AG04449 (cell line): ENCODE measurements at places on chromosomes 2 and 18.
A peak's percentile ranks its signal among the peaks of the same experiment; 100 is the strongest.

DNA sequence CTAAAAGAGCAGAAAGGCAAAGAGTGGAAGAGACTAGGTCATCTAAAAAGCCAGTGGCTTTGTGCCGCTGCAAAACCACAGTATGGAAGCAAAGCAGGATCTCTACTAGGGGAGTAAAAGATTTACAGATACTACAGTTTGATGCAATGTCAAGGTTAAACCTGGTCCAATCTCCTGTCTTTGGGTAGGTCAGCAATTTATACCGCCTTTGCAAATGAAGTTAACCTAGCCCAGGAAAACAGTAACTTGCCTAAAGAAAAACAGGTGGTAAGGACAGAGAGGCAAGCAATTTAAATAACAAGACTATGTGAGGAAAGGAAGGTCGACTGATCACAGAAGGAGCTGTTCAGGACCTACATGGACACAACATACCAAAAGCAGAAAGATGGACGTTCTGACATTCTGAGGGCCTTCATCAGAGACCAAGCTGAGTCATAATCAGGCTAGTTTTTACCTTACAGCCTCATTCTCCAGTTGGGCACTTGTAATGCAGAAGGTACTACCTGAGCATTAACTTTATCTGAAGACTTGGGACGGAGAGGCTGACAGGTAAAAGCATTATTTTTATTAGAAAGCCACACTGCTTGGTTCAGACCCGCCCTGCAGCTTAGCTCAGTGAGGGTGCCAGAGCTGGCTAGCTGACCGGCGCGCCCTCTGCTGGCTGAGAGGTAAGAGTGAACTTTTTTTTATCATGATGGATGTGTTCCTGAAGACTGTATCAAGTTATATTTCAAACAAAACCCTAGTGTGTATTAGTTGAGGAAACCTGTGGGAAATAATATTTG lies 15.9 kb downstream of the CDKL4 start:
- DNase-seq = no peak

DNA sequence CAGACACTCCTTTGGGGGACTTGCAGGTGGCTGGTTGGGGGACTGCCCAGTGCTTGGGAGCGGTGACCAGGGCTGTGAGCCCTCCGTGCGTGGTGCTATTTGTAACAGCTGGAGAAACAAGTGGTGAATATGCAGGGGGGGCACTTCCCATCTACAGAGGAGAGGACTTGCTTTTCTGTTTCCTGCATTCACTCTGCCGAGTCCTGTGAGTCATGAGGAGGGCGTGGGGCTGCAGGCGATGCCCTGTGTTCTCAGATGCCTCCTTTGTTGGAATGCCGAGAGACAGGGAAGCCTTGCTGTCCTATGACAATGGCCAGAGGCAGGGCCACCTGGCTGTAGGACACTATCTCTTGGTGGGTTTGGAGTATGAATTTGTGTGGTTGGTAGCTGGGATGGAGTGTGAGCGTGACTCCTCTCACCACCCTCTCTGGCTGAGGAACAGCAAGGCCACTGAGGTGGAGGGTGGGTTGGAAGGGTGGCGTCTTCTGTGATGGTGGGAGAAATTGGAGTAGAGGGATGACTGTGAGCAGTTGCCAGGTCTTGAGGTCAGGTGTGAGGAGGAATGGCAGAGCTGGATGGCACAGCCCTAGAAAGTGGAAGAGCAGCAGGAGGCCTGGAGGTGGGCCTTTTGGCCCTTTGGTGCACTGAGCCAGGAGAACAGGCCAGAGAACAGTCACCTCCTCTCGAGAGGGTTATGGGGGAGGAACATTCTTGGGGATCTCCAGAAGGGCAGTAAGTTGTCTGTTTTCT lies 24.3 kb downstream of the FHOD3 start:
- no peak for DNase-seq

GRCh38 chr2:219452361-219453317 lies 18.0 kb downstream of the SPEG start:
- peak; percentile 87 for DNase-seq

- no peak for DNase-seq
Observed at GRCh38 chr2:43109261-43109743, 117.1 kb downstream of the ZFP36L2 start.

DNA sequence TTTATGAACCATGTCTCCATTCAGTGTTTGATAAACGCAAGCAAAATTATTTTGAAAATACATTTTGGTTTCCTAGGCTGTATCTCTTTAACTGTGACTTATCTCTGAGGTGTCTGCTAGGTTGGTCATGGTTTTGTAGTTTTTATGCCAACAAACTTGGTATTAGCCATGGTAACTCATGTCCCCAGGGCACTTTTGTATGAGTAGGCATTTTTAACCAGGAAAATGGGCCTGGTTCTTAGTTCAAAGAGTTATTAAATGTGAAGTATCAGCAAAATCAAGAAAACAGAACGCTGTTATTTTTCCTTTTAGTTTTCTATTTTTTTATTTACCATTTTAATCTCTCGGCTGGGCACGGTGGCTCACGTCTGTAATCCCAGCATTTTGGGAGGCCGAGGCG lies 179.3 kb upstream of the LHCGR start:
- no peak for DNase-seq

DNA sequence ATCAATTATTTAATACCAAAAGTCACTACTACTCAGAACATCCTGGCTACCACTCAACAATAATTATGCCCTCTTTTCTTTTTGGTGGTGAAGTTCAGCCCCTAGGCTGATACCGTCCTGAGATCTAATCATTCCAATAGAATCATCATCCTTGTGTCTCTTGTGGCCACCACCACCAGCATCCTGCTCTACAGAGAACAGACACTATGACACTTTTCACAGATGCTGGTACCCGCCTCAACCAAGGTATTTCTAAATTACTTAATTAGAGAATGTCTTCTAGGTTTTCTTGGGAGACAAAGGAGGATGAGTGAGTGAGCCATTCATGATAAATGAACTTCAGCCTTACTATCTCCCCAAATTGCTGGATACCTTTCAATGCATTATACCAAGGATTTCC lies 60.0 kb downstream of the TDRD15 start:
- DNase-seq = no peak

- DNase-seq = no peak
Observed at GRCh38 chr2:26577442-26578112, 63.6 kb downstream of the CIB4 start.

DNA sequence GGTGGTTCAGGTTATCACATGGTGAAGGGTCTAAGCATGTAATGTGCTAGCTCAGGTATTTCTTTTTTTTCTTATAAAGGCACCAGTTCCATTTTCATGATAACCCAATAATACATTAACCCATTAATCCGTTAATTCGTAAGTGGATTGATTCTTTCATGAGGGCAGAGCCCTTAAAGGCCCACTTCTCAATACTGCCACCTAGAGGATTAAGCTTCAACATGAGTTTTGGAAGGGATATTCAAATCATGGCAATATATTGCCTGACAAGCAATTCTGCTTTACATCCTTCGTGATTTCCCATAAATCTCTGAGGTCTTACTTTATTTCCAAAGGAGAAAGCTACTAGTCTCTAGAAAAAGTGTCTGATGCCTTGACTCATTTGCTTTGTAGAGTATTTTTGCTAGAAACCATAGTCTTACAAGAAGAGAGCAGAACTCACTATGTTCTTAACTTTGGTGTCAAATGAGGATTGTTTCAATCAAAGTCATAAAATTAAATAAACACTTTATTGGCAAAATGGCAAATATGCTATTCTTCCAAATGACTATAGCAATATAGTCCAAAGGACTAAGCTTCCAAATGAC lies 271.3 kb downstream of the KCNS3 start:
- no peak for DNase-seq

GRCh38 chr2:208929139-208929864 lies 494.5 kb upstream of the MAP2 start:
- DNase-seq = no peak

DNA sequence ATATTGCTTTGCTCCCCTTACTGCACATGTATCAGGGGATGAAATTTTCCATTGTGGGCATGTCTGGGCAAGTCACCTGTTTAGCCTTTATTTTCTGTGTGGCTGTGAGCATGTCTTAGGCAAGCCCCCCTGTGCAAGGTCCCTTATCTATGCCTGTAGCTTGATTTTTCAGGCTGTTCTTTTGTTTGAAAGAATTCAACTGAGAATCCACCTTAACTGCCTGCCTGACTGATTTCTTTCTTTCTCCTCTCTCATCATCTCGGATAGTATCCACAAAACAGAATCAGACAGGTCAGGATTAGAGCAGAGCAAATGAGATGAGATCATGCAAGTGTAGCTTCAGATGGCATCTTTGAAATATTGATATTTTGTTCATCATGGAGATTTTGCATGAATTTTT lies 1147.5 kb upstream of the ACVR2A start:
- DNase-seq = no peak

GRCh38 chr2:144415386-144415785 lies 104.5 kb downstream of the ZEB2 start:
- no peak for DNase-seq

DNA sequence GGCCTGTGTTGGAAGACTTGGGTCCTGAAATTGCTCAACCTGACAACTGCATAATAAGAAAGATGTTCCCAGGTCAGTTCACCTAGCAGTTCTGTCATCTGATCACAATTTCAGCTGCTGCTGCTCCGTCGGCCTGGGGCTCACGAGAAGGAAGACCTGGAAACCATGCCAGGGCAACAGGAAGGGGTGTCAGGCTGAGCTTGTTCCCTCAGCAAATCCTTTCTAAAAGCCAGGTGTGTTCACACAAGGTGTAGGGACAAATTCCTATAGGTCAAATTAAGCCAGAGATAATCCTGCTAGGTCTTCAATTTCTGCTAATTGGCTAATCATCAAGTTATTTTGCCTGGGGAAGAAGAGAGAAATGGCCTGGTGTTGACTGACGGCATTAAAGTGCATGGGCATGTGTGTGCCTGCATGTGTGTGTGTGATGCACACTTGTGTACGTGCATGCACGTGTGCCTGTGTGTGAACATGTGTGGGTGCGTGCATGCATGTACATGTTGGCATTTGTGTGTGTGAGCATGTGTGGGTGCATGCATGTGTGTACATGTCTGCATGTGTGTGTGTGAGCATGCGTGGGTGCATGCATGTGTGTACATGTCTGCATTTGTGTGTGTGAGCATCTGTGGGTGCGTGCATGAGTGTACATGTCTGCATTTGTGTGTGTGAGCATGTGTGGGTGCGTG lies 178.6 kb downstream of the TMEM18 start:
- DNase-seq = no peak

DNA sequence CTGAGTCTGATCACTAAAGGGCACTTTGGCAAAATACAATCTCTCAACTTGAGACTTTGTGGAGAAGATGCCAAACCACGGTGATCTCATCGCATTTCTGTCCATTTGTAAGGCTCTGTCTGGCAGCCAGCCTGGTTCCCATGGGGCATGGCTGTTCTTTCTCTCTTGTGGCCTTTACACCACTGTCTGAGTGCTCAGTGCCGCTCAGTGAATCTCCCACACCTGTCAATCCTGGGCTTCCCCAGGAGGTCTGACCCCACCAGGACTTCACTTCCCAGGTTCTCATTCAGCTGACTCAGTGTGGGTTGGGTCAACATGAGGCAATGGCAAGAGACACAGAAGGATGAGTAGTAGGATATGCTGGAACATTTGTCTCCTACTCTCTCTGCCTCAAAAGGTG lies 96.8 kb upstream of the TRIB2 start:
- peak; percentile 79 for DNase-seq

GRCh38 chr2:216985658-216986141 lies 125.8 kb upstream of the TNP1 start:
- no peak for DNase-seq

DNA sequence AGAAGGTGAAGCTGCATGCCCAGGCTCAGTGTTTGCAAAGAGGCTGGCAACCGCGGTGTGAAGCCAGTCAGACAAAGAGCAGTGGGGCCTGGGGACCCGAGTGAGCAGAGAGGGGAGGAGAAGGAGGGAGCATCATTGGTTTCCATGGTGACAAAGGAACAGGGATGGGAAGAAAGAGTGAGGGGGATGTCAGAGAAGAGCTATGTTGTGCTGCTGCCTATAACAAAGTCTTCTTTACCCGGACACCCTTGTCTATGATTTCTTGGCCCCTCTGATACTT lies 14.5 kb downstream of the TMEM247 start:
- no peak for DNase-seq

- no peak for DNase-seq
Observed at GRCh38 chr18:6427286-6427685, 12.6 kb upstream of the L3MBTL4 start.

DNA sequence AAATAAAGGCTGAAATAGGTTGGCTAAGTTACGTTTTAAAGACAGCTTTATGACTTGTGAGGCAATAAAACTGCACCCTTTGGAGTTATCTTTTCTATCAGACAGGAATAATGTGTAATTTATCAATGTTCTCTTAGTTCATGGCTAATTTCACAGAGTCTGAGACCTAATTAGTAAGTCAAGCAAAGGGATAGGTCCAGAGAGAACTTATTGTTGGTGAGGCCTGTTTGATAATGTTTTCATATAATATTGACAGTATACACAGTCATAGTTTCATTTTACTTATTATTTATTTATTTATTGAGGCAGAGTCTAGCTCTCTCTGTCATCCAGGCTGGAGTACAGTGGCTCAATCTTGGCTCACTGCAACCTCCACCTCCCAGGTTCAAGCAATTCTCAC lies 1.9 kb upstream of the IL36RN start:
- no peak for DNase-seq

DNA sequence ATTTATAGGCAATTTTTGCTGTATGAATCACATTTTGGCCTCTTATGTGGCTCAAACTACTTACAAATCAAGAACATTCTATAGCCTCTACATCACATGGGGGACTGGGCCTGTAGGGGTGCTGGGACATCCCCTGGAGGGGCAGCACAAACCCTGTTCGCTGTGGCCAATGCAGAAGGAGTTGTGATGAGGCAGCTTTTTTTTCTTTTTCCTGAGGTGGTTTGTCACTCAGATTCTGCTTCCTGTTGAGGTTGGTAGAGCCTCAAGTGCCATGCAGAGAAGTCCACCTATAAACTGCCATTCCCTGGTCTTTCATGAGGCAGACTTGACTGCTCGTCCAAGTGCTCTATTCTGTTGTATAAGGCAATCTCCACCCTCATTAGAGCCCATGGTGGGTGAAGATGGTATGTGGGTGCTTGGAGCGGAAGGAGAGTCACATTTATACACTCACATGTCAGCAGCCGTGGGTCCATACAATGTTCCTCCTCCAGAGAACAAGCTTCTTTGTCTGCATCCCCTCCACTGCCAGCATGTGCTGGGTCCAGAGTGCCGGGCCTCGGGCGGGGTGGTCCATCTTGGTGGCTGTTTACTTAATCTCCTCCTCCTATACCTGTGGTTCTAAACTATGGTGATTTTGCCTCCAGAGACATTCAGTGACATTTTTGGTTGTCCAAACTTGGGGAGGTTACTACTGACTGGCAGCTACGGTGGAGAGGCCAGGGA lies 120.3 kb downstream of the ACOXL start:
- DNase-seq = no peak

- no peak for DNase-seq
Observed at GRCh38 chr2:62741127-62741526, 35.6 kb downstream of the EHBP1 start.

DNA sequence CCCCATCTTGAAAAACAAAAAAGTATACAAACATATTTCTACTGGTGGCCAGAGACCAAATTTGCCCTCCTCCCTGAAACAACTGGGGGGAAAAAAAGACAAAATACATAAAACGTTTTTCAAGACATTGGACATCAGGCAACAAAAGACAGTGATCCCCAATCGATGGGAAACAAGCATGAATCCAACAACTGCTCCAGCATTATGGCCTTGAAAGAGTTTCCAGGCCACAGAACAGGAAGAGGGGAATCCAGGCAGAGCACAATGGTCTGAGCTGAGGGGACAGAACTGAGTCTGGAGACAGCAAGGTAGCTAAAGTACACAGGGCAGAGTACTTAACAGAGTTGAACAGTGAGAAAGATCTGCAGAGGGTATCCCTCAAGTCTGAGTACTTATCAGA lies 4.4 kb downstream of the CCDC88A start:
- DNase-seq = no peak
